ENCODE measurements at places on chromosomes 12 and 14. TPM values are rescaled to one million over a fixed set of nuclear protein-coding genes. Genes with fewer than 3 reads are reported as not detected.

The AMIGO2 gene
- 2.3 TPM for total RNA-seq

The AQP5 gene
- total RNA-seq, result 2.1 TPM

The NFATC4 gene
- 13.4 TPM for total RNA-seq

The KERA gene
- total RNA-seq, result not detected

The POTEG gene
- not detected for total RNA-seq

The KLHDC1 gene
- 5.5 TPM for total RNA-seq

The DIABLO gene
- total RNA-seq, result 55.0 TPM

The KLRC4 gene
- not detected for total RNA-seq

The PLEK2 gene
- 1.1 TPM for total RNA-seq

The GDF3 gene
- total RNA-seq, result not detected

The NANOG gene
- not detected for total RNA-seq

The ADGRD1 gene
- 168 TPM for total RNA-seq

The RGS6 gene
- total RNA-seq, result 12.1 TPM

The OR6C2 gene
- total RNA-seq, result not detected

The LHX5 gene
- not detected for total RNA-seq

DNA sequence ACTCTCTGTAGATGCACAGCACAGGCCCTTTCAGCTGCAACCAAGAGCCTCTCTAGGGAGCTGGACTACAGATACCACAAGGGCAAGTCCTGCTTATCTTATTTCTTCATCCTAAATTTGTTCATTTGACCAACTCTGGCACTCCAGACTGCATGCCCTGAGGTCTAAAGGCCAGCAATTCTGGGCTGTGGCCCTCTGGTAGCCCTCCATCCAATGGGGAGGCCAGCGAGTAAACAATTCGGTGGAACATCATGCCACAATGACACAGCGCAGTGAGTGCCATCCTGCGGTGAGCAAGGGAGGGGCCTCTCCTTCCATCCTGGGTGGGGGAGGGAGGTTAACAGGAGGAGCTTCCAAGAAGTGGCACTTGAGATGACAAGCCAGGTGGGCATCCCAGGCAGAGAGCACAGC, 652 bp upstream of the SELPLG start:
- DNase-seq, result no peak

DNA sequence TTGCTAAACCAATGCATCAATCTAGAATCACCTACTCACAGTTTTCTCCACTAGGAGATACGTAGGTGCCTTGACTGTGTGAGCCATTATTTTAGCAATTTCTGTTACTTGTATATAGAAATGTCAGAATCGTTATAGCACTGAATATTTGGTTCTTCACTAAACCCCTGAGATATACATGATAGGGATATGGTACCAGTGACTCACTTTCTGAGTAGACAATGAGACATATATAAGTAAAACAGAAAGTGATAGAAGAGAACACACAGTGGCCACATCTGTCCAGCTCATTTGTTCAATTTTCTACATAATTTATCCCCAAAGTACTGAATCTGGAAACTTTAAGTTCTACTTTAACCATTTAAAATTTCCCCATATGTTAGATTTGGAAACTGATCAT, 1505.5 kb upstream of the TMEM132C start:
- DNase-seq, result no peak

DNA sequence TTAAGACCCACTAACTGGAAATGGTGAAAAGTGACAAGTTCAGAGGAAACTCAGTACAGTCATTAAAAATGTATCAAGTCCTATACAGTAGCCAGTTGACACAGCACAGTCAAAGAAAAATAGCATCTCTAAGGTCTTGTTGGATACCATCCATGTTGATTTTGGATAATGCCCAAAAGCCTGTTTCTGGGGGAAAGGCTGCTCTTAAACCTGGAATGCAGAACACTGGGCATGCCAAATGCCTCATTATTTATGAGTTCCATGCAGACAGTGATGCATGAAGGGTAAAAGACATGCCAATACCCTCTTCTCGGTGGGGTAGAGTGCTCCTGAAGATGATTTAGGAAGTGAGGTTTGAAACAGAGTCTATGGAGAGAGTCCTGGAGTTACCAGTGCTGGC, 29.6 kb downstream of the KCNK13 start:
- no peak for DNase-seq

GRCh38 chr14:37150414-37150813, 22.0 kb downstream of the SLC25A21 start:
- DNase-seq, result no peak

DNA sequence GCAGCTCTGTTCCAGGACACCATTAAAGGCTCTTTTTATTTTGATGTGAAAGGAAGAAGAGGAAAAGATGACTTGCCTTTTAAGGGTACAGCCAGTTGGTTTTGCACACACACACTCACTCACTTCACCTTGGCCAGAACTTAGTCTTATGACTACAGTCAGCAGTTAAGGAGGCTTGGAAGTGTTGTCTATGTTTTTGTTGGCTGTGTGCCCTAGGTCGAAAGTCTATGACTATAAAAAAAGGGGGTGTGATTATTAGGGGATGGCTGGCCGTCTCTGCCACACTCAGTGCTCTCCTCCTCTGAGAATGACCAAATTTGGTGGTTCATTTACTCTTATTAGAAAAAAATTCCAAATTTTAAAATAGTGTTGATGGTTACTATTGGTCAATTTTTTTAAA, 139.5 kb upstream of the OTX2 start:
- no peak for DNase-seq

GRCh38 chr14:103398427-103399195, 13.4 kb downstream of the MARK3 start:
- DNase-seq, result no peak

DNA sequence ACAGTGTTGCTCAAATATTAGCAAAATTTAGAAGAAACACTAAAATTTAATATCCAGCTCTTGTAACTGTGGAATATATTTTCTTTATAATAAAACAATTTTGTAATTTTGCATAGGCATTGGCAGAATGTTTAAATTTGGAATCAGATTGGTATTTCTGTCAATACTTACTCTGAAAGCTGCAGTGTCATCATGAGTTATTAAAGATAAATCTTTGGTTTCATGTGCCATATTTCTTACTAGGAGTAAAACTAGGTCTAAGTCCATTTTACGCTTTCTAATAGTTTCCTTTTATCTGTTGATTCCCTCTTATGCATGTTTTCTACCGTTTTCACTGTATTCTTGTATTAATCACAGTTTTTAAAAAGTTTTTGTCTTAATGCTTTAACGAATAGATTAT, 49.7 kb downstream of the CCDC91 start:
- no peak for DNase-seq

DNA sequence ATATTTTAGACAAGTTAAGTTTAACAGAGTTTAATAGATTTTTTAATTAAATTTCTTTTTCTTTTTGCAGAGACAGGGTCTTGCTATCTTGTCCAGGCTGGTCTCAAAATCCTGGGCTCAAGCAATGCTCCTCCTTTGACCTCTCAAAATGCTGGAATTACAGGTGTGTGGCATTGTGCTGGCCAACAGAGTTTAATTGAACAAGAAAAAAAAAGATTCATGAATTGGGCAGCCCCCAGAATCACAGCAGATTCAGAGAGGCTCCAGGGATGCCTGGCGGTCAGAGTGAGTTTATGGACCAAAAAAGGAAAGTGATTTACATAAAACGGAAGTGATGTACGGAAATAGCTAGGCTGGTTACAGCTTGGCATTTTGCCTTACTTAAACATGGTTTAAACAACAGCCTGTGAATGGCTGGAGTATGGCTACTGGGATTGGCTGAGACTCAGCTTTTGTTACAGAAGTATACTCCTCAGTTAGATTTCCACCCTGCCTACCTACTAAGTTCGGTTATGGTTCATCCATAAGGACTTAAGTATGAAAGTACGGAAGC, 14.5 kb upstream of the TESPA1 start:
- no peak for DNase-seq

DNA sequence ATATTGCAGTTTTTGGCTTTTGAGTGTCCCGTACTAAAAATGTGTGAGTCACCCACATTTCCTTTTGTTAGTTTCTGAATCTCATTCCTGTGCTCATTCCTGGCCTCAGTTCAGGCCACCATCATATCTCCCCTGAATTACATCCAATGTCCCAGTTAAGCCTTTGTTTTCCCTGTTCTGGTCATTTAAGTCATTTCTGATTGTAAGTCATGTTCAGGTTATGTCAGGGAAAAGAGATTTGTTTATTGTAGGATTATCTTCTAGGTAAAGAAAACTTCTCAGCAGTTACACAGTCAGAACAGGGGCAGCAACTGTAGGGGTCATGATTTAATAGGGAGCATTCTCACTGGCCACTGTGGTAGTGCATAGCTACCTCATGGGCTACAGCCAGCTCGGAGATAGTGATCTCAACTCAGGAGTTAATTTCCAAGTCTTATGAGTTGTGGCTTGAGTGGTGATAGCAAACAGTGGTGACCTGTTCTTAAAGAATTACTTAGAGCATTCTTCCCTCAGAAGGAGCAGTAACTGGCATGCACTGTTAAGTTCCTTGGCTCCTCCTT, 6.7 kb downstream of the DDX47 start:
- no peak for DNase-seq

- DNase-seq, result no peak
These were observed 29.3 kb downstream of the JAG2 start for GRCh38 chr14:105139212-105139825.

DNA sequence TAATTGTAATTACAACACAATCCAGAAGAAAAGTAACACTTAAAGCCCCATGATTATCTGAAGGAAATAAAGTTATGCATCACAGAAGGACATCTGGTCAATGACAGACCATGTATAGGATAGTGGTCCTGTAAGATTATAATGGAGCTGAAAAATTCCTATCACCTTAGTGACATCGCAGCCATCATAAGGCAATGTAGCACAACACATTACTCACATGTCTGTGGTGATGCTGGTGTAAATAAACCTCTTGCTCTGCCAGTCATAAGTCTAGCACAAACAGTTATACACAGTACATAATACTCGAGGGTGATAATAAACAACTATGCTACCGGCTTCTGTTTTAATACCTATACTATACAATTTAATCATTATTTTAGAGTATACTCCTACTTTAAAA, 11.2 kb downstream of the ATG2B start:
- no peak for DNase-seq

GRCh38 chr14:61231810-61232209, 49.3 kb downstream of the TMEM30B start:
- no peak for DNase-seq

GRCh38 chr14:54975856-54976255, 51.0 kb downstream of the WDHD1 start:
- DNase-seq, result no peak

DNA sequence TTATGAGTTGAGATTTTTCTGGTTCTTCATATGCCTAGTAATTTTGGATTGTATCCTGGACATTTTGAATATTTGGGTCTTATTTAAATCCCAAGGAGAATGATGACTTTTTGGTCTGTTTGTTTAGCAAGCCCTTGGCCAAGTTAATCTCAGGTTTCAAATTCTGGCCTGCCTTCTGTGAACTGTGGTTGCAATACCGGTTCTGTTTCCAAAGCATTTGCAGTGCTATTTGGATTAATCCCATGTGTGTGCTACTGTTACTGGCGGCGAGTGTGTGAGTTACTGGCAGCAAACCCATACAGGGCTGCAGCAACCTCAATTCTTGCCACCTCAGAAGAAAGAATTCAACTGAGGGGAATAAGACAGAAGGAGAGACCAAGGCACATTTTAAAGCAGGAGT, 51.1 kb downstream of the TMEM260 start:
- no peak for DNase-seq

- peak; percentile 80 for DNase-seq
These were observed 4.6 kb upstream of the LRRC23 start for GRCh38 chr12:6899837-6900519.

GRCh38 chr12:56129942-56130495, 2.0 kb downstream of the ESYT1 start:
- DNase-seq, result no peak

- DNase-seq, result no peak
These were observed 67.8 kb downstream of the HRK start for GRCh38 chr12:116813271-116814041.

- DNase-seq, result no peak
These were observed 76.1 kb downstream of the STON2 start for GRCh38 chr14:81324011-81324410.

- DNase-seq, result no peak
These were observed 239.0 kb upstream of the ATP2B1 start for GRCh38 chr12:89947437-89948270.

DNA sequence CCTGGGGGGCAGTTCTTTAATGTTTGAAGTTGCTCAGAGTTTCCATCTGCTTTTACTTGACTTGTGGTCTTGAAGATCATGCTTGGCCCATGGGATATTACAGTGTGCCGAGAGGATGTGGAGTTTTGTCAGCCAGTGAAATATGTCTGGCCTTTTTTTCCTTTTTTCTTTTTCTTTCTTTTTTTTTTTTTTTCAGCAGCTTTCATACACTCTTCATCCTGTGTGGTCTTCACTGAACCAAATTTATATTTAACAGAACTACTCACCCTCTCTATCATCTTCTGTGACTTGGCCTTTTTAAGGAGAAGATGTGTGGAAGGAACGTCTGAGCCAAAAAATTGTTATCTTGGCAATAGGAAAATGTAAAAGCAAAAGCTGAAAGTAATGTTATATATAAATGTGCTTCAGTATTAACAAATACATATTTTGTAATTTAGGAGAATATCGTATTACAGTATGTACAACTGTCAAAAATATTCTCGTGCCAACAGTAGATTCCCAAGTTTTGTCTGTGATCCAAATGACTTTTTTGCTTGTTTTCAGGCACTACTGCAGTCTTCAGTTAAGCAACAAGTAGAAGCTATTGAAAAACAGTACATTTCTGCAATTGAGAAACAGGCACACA, 200.6 kb downstream of the CCDC91 start:
- no peak for DNase-seq

DNA sequence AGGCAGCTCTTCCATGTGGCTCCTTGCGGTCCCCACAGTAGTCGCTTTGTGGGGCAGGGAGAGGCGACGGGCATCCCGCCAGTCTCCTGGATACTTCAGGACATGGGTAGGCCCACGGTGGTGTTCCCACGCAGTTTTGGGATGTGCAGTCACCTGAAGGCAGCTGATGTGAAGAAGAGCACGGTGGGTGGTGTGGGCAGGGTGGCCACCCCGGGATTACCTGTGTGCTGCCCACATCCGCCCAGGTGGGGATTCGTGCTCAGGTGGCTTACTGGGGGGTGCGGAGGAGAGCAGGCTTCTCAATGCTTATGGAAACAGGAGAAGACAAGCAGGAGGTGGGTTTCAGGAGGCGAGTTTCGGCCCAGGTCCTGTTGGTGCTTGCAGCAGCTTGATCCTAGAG, 28.4 kb upstream of the TDRD9 start:
- no peak for DNase-seq

DNA sequence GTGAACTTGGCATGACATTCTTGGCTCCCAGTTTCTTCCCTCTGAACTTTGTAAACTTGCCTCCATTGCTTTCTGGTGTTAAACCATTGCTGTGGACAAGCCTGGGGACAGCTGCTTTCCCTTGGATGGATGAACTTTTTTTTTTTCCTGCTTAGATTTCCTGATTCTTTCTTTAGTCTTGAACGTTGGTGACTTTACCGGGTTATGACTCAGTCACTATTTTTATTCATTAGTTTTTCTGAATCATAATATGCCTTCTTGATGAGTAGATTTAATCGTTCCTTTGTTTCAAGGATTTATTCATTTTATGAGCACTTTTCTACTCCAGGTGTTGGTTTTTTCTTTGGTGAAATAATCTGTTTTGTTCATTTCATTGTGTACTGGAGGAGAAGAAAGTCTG, 155.0 kb upstream of the RTL1 start:
- no peak for DNase-seq

All from right atrium auricular region (tissue), 2 donors.